ENCODE measurements at places on chromosomes 7 and 10.
A peak's percentile ranks its signal among the peaks of the same experiment; 100 is the strongest.

- DNase-seq, result no peak
Measured at GRCh38 chr10:100282907-100283306, 3.6 kb downstream of the BLOC1S2 start.

- no peak for DNase-seq
Measured at GRCh38 chr7:91083855-91084644, 180.2 kb upstream of the FZD1 start.

DNA sequence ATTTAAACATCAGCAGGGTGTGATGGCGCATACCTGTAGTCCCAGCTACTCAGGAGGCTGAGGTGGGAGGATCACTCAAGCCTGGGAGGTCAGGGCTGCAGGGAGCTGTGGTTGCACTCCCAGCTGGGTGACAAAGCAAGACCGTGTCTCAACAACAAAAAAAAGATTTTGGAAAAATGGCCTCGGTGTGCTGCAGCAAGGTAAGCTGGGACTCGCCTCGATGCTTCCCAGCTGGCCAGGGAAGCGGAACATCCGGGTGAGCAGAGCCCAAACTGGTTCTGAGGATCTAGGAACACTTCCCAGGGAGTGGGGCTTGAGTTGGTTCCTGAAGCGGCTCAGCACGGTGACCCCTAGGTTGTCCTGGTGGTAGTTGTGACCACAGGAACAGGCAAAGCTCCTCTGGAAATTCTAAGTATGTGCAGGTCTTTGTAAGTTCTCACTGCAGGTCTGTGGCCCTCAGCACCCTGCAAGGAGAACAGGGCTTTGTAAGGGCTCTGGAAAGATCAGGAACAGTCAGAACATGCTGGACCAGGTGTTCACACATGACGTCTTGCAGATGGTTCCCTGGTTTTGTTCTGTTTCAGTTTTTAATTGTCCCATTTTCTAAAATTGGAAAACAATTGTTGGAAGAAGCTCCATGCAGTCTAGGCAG, 38.6 kb upstream of the ZMIZ2 start:
- DNase-seq, result no peak

DNA sequence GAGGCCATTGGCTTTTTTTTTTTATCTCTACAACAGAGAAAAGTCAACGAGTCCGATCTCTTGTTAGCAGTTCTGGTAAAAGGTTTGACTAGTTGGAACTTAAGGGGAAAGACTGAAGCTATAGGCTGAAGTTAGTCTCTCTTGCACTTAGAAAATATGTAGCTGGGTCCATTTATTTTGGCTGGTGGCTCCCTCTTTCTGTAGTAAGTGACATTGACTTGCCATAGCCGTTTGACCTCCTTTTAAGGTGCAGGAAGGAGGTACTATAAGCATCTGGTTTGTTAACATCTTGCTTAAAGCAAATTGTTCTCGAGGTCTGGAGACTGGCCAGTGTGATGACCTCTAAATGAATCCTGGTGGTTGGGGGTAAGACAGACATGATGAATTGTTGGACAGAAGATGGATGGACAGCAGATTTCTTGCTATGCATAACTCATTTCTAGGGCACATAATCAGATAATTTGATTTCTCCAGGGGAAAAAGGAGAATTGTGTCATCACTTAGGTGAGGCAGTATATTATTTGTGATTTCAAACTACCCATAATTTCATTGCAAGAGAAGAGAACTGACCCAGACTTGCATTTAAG, 356.3 kb upstream of the GALNT17 start:
- no peak for DNase-seq

DNA sequence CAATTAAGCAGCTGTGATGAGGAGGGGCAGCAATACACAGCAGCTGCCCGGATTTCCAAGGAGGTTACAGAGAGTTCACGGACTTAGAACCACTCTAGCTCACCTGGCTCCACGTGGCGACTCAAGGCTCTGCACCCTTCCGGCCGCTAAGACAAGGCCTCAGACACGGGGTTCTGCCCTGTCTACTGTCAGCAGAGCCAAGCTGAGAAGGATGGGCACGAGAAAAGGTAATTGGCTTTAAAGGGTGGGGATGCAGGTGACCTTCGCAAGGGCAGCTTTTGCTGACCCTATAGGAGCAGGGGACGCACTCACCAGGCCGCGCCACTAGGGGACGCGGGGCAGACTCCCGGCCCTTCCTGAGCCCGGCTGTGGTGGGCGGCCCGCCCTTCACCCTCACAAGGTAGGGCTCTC, 152.4 kb downstream of the KIF20B start:
- no peak for DNase-seq

- no peak for DNase-seq
Measured at GRCh38 chr7:8453535-8453934, 20.1 kb downstream of the NXPH1 start.

DNA sequence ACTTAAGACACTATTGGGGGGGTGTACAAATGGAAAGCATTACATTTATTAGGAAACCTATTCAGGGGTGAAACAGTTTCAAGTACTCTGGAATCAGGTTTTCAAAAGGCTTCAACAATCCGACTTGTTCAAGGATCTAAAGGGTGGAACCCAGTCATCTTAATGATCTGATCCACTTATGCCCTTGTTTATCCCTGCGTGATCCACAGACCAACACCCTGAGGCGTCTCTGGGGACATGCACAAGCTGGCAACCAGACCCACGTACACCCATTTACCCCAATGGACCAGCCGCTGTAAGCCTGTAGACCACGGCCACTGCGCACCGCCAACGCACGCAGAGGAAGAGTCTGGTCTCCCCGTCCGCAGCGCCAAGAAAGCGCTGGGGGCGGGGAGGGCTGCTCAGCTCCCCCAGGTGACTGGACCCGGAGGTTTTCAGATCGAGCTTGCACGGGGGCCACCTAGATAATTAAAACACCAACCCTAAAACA, 13.4 kb downstream of the HNRNPF start:
- no peak for DNase-seq

DNA sequence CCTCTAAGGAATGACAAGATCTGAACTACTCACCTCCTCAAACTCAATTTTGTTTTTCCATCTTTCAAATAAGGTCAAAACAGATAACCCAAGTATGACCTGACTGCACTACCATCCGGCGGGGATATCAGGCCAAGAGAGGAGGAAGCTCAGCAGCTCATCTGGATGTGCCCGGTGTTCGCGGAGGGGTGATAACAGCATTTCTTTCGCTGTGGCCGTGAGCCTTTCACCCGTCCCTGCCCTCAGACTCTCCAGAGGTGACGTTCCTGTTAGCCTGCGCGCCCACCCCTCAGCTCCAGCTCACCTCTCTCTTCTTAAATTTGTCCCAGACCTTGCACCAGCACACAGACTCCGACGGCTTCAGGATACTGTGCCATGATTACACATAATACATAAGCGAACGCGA, 526 bp downstream of the ZNF248 start:
- peak; percentile 9 for DNase-seq

DNA sequence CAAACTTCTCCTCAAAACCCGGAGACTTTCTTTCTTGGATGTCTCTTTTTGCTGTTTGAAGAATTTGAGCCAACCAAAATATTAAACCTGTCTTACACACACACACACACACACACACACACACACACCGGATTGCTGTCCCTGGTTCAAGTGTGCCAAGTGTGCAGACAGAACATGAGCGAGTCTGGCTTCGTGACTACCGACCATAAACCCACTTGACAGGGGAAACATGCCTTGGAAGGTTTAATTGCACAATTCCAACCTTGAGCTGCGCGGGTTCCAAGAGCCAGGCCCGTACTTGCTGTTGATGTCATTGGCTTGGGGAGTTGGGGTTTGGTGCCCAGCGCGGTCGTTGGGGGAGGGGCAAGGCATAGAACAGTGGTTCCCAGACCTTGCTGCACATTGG, 1.7 kb downstream of the EGFR start:
- DNase-seq, result no peak

GRCh38 chr10:105925045-105925785, 1239.3 kb downstream of the SORCS1 start:
- no peak for DNase-seq

DNA sequence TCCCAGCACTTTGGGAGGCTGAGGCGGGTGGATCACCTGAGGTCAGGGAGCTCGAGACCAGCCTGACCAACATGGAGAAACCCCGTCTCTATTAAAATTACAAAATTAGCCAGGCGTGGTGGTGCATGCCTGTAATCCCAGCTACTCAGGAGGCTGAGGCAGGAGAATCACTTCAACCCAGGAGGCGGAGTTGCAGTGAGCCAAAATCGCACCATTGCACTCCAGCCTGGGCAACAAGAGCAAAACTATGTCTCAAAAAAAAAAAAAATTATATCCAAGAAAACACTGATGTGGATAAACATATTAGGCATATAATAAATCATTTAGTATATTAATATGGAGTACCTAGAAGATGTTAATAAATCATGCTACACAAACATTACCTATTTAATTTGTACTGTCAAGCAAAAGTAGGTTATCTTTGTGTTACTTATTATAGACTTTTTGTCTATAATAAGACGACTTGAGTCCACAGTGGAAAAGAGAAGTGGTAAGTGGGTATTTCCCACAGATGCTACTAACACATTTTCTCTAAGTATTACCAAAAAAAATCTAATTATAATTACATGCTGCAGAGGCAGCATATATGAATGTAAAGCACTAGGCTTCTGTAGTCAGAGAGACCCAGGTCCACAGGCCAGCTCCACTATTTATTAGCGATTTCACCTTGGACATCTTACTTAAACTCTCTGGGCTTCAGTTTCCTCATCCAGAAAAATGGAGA, 34.5 kb downstream of the DNMBP start:
- no peak for DNase-seq

DNA sequence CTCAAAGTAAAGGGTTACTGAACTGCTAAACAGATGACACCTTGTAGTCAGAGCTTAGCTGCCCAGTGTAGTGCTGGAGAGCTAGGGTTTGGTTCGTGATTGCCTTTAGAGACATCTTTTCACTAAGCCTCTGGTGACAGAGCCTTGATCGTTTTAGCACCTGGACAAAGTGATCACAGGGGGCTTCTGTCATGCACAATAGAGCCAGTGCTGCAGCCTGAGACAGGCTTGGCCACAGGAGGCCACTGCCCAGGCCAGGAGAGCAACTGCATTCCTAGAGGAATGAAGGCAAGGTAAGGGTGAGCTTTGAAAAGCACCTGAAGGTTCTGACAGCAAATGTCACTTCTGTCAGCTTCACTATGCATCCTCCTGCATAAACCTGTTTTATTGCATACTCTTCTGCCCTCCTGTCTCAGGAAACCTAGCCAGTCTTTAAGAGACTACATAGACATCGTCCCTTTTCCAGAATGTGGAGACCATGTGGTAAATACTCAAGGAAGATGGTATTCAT, 122.9 kb downstream of the NPY start:
- no peak for DNase-seq

- no peak for DNase-seq
Measured at GRCh38 chr7:155361947-155362346, 64.3 kb downstream of the INSIG1 start.
